ENCODE measurements at places on chromosomes 3 and 15.

DNA sequence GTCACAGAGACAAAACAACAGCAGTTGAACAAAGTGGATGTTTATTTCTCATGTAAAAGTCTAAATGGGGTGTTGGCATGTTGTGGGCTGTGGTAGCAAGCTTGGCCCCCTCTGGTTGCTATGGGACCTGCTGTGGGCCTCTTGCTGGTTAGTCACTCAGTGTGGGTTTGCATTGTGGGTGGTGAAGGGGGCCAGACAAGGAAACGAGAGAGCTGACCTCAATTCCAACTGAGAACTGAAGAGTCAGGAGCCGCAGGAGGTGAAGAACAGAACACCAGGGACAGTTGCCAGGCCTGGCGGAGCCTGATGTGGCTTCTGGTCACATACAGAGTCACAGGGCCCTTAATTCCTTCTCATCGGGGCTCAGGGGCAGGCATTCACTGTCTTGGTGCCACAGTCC is 1.9 kb upstream of the ADPGK start:
- no peak for DNase-seq

- no peak for DNase-seq
Measured at GRCh38 chr3:193983846-193984818, 151.8 kb upstream of the HES1 start.

DNA sequence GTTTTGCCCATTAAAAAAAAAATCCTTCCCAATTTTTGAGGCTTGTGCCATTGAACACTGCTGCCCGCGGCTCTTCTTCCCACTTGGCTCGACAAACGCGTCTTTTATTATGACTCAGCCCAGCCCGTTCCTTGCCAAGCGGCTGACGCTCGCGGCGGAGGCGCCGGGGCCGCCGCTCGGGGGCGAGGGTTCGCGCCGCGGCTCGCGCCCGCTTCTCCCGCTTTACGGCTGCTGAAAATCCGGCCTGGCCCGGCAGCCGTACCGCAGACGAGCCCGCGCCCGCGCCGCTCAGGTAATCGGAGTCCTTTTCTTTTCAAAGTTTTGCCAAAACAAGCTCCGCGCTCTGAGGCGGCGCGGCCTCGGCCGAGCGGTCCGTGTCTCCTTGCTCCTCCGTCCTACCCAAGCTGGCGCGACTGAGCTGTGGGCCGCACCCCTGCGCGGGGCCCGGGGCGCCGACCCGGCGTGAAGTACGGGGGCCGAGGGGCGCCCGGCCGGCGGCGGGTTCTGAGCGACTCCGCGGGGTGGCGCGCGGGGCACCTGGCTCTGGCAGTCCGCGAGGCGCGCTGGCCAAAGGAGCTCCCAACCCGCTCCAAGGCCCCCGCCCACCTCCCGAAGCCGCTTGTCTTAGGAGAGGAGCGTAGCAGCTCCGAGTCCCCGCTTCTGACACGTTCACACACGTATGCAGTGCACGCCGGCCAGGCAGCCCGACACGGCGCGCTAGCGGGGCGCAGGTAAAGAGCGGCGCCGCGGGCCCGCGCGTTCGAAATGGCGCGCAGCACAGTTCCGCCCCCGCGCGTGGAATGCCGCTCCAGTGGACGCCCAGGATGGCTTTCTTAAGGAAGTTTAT is 418.2 kb upstream of the NAALADL2 start:
- DNase-seq = peak; percentile 99

DNA sequence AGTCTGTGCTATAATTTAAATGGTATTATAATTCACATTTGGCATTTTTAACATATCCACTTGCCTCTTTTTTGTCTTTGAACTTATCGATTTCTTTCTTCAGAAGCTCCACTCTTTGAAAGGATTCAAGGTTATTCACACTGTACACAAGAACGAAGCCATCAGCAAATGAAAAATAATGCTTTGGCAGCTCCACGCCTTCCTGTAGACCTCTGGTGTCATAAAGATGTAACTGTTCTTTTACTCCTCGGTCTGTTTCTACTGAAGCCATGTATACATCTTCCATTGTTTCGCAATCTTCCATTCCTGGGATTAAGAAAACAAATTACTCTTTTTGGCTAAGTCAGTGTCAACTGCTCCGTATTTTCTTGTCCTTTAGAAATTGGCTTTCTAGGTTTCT is 16.0 kb downstream of the NKIRAS1 start:
- DNase-seq = no peak

DNA sequence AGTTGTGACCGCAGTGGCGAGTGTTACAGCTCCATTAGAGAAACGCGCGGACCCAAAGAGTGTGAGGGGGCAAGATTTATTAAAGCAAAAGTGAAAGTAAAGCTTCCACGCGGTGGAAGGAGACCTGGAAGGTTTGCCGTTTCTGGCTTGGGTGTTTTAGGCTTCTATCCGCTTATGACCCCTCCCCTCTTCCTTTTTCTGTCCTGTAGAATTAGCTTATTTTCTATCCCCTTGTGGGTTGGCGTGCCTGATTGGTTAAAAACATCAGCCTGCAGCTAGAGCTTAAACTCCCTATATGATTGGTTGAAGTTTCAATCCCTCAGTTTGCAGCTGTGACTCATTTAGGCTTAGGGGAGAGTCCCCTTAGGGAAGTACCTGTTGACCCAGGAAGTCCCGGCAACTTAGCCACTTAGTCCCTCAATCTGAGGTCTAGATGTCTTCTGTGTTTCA is 39.6 kb downstream of the C3orf38 start:
- no peak for DNase-seq

DNA sequence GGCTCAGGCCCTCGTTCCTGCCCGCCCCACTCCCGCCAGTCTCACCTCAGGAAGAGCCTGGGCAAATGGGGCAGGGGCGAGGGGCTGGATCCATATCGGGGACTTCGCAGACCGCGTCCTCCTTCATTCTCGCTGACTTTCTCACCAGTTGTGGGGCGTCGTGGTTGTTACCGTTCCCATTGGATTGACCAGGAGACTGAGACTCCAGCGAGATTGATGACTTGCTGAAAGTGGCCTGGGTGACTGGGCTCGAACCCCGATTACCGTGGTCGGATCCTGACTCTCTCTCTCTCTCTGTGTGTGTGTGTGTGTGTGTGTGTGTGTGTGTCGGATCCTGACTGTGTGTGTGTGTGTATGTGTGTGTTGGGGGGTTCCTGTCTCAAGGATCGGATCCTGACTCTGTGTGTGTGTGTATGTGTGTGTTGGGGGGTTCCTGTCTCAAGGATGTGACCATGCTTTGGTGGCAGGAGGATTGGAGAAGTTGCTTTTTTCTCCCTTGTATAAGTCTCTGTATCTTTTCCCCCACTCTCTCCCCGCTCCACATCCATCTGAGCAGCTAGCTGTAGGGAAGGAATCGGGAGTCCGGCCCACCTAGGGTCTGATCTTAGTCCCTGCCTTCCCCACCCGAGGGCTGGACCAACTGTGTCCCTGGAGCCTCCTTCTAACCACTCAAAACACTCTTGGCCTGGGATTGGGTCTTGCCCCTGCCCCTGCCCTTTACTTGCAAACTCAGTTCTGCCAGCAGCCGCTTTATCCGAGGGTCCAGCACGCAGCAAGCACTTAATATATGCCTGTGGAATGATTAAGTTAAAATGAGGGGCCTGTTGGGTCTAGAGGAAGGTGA is 603 bp downstream of the PLEKHO2 start:
- DNase-seq = peak; percentile 18

DNA sequence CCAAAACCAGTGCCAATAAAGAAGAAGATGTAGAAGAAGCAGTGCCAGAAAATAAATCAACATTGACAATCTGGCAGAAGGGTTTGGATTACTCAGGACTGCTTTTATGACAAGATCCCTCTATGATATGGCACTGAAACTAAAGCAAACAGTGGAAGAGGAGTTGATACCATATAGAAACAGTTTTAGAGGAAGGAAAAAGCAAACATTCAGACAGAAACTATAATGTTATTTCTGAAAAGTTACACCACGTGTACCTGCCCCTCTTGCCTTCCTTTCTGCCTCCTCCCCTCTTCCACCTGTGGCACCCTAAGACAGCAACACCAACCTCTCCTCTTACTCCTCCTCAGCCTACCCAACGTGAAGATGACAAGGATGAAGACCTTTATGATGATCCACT is 63.0 kb downstream of the SFMBT1 start:
- DNase-seq = no peak

DNA sequence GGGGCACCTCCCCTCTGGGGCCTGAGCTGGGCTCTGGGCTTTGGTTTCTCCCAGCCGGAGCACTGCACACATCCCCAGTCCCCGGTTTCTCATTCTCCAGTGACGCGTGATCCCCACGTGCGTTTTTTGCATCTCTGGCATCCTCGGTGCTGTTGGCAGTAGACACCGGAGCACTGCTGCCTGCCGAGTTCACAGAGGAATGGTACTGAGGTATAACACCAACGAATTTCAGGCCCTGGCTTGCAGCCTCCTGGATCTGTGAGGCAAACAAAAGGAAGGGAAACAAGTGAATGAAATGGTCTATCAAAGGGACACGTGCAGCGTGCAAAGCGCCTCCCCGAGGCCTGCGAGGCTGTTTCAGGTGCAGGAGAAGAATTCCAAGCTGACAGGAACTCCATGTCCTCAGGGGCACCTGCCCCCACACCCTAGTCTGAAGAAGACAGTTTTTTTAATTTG is 112.9 kb downstream of the OXNAD1 start:
- no peak for DNase-seq

DNA sequence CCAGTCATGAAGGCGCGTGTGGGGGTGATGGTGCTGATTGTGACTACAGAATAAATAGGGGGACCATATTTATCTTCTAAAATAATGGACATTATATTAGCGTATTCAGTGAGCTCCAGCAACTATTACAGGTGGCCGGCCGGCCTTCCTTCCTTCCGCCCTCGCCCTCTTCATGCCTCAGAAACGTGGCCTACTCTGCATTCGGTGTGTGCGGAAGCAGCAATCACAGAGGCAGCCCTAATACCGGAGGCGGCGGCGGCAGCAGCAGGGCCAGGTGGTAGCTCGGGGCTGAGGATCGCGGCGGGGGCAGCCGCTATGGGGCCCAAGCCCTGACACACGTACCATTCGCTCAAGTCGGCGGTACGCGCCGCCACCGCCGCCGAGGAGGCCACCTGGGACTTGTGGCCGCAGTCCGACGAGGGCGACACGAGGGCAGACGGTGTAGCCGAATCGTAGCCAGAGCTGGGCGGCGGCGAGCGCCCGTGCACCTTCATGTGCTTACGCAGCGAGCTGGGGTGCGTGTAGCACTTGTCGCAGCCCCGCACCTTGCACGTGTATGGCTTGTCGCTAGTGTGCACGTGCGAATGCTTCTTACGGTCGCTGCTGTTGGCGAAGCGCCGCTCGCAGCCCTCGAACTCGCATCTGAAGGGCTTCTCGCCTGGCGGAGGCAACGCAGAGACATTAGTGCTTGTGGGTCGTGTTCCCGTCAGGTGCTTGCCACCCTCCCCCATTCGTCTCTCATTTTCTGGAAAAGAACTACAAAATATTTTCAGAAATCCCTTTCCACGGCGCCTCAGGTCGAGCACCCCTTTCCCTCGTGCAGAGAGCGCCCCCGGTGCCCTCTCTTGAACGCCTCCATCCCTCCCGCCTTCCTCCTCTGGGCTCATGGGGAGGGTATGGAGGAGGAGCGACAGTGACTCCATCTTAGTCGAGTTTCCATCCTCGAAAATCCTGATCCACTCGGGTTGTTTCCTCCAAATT is 15.5 kb downstream of the ZIC4 start:
- no peak for DNase-seq

DNA sequence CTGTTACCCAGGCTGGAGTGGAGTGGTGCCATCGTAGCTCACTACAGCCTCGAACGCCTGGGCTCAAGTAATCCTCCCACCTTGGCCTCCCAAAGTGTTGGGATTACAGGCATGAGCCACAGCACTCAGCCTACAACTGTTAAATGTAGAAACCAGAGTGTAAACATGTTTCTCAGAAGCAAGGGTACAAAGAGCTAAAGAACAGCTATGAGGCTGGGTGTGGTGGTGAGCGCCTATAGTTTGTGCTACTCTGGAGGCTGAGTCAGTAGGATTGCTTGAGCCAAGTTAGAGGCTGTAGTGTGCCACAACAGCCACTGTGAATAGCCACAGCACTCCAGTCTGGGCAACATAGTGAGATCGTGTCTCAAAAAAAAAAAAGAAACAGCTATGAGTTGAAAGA is 4.8 kb upstream of the MINDY2 start:
- no peak for DNase-seq

DNA sequence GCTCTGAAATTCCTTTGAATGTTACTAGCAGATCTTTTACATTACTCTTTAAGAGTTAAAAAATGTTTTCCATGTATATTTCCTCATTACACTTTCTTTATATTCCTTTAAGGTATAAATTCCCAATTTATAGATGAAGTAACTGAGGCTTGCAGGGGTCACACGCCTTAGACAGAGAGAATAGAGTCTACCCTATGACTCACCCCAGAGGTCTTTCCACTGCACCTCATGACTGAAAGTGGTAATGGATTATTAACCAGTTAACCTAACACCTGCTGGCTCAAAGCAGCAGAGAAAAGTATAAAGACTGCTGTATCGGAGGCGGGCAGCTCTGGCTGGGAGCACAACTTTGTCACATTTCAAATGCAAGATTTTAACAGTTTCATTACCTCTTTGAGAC is 37.7 kb downstream of the LDHAL6B start:
- no peak for DNase-seq

DNA sequence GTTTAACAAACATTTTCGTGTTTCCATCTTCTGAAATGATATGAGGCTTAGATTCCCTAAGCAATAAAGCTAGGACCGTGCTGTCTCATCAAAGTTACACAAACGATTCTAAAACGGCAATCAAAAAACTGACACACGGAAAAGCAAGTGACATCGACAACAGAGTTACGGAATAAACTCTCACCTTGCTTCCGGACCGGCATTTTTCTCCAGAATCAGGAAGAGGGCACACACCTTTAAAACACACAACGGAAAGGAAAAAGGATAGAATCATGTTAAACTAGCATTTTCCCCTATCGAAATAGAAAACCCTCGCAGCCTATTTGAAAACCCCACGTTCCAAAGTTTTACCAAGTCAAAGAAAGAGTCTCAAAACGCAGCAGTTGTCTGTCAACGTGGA is 1.4 kb downstream of the DLG1 start:
- peak; percentile 11 for DNase-seq

GRCh38 chr3:62774221-62774620 is 101.0 kb downstream of the CADPS start:
- DNase-seq = no peak

DNA sequence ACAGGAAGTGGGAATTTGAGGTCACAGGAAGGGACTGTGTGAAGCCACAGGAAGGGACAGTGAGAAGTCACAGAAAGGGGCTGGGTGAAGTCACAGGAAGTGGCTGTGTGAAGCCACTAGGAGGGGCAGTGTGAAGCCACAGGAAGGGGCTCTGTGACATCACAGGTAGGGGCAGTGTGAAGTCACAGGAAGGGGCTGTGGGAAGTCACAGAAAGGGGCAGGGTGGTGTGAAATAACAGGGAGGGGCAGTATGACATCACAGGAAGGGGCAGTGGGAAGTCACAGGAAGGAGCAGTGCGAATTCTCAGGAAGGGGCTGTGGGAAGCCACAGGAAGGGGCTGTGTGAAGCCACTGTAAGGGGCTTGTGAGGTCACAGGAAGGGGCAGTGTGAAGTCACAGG is 35.8 kb downstream of the GASK1A start:
- no peak for DNase-seq

GRCh38 chr15:42066764-42067415 is 27.5 kb downstream of the PLA2G4D start:
- DNase-seq = no peak

- DNase-seq = no peak
Measured at GRCh38 chr3:5767304-5767703, 579.8 kb downstream of the EDEM1 start.

- DNase-seq = no peak
Measured at GRCh38 chr15:40157778-40158447, 3.0 kb upstream of the BUB1B start.

Data from NCI-H146 (cell line).